ENCODE measurements at places on chromosomes 16 and 17.

DNA sequence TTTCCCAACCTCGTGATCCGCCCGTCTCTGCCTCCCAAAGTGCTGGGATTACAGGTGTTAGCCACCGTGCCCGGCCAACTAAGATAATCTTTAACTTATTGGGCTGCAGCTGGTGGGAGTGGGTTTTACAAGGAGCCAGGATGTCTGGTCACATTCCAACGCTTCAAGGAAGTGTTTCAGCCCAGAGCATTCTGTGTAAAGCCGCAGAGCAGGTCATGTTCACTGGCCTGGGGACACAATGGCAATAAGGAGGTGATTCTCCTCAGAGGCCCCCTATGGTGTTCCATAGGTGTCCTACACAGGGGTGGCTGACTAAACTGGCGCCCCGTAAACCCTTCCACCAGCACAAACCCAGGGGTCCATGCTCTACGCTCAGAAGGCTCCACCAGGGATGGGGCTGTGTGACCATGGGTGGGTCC lies 1.2 kb downstream of the QPRT start:
- DNase-seq: no peak

DNA sequence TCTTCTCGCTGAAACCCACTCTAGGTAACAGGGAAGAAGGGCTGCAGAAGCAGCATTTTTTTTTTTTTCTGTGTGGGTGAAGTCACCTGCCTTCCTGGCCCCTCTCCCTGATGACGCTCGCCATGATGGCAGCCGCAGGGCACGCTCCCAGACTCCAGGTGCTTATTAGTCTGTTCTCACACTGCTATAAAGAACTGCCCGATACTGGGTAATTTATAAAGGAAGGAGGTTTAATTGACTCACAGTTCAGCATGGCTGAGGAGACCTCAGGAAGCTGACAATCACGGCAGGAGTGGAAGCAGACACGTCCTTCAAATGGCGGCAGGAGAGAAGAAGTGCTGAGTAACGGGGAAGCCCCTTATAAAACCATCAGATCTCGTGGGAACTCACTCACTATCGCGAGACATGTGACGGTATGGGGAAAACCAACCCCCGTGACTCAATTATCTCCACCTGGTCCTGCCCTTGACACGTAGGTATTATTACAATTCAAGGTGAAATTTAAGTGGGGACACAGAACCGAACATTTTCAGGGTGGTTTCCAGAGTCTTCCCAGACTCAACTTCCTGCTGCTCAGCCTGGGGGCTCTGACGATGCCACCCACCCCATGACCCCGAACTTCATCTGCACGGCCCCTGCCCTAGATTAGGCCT lies 34.9 kb upstream of the NLRP1 start:
- no peak for DNase-seq

- no peak for DNase-seq
Observed at GRCh38 chr16:47977802-47978201, 178.0 kb downstream of the ABCC12 start.

GRCh38 chr16:17069681-17070080 lies 401.1 kb downstream of the XYLT1 start:
- DNase-seq: no peak

DNA sequence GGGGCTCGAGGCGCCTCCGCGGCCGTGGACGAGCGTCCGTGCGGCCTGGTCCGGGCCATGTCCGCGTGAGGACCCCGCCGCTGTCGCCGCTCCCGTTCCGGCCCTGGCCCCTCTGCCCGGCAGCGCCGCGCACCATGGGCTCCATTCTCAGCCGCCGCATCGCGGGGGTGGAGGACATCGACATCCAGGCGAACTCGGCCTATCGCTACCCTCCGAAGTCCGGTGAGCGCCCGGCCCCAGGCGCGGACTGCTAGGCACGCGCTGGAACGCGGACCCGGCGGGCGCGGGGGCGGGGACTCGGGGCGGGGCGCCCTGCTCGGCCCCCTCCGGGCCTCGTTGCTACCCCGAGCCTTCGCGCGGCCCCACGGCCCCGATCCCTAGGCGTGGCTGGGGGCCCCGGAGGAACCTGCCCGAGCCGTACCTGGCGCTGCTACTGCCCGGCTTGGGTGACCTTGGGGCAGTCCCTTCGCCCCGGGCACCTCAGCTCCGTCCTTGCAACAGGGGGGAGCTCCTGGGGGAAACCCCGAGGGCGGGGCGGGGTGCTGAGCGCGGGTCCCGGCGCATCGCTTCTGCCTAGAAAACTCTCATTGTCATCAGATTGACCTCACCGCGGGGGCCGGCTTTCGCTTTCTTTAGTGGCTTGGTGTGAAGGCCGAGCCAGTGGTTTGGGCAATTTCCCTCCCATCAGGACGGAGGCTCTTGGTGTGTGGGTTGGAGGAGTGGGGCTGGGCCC lies 367 bp downstream of the MGRN1 start:
- no peak for DNase-seq

DNA sequence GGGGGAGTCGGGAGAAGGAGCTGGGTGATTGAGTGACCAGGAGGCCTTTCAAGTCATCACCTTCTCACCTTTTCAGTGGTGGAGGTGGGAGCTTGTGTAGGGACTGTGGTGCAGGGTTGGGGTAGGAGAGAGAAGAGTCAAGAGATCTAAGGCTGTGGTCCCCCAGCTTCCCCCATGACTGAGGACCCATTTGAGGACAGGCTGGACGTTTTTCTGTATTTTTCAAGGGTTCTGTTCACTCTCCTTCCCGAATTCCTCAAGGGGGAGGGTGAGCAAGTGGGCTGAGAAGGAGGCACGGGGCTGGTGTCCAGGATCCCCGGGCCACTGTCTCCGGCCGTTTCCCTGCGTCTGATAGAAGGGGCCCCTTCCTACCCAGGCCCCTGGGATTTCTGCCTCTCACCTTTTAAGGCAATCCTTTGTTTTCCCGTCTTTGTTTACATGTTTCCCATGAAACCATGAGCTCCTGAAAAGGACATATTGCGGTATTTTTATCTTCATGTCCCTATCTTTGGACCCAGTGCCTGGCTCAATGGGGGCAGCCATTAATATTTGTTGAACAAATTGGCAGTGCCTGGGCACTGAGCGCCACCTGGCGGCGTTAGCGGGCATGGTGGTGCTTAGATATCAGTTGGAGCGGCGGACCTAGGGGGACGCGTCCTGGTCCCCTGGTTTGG lies 9.2 kb upstream of the CD300A start:
- peak; percentile 20 for DNase-seq

- no peak for DNase-seq
Observed at GRCh38 chr17:77601054-77601979, 357.2 kb upstream of the TNRC6C start.

DNA sequence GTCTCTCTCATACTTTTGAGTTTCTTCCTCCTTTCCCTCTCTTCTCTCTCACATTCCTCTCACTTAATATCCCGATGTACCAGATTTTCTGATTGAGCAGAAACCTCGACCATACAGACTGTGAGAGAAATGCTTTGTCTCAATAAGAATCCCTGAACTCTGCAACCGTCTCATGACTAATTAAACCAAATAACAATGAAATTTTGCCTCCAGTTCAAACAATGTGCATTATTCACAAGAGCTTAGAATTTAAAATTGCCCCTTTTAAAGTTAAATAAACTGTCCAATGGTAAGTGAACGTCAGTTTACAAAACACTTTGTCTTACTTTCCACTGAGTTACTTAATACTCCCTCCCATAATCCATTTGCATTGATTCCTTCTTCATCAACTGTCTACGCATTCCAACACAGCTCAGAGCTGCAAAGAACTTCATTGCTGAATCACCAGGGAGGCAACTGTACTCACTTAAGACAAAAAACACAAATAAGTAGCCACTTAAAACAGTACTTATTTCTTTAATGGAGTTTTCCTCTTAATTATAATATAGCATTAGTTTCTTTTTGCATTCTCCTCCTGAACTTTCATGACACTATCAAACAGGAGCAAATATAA lies 4.9 kb downstream of the CDH11 start:
- no peak for DNase-seq

DNA sequence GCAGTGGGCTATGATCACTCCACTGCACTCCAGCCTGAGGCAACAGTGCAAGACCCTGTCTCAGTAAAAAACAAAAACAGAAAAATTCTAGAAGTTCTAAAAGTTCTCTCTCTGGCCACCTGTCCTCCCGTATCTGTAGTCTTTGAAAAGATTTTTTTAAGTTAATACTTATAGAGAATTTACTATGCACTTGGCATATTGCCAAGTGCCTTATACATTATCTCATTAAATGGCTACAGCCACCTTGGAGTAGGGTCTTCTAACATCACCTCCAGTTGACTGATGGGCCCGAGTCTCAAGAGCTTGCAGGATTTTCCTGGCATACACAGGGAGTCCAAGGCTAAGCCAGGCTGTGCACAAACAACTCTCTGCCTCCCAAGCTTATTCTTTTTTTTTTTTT lies 44.7 kb downstream of the TMEM186 start:
- no peak for DNase-seq

DNA sequence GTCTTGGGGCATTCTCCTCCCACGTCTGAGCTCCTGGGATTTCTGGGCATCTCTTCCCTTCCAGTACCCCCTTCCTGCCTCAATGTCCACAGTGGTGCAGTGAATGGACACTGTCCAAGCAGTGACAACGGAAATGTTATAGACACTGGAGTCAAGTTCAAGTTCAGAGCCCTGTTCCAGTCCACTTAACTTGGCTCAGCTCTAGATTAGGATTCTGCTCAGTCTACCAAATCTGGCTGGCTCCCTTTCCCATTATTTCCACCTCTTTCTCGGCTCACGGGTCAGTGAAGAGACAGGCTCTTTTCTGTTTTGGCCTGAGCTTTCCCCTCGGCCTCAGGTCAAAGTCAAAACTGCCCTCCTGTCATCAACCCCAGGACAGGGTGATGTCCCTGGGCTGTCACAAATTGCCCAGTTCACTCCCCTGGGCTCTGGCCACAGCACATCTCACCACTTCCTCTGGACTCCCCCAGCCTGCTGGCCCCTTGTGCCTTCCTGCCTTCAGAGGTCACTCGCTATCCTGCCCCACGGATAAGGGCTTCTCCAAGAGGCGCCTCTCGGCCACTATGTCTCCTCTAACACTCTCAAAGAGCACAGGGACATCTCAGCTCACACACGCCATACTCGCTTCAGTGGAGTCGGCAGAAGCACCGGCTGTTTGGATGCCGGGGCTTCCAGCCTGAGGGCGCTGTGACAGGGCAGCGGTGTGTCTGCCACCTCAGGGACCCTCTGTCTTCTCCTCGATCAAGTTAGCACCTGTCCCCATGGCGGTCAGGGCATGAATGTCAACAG lies 17.7 kb upstream of the MRPL38 start:
- no peak for DNase-seq

- no peak for DNase-seq
Observed at GRCh38 chr17:37766971-37767370, 22.1 kb upstream of the HNF1B start.

- DNase-seq: no peak
Observed at GRCh38 chr17:63754046-63754445, 12.4 kb upstream of the STRADA start.

- no peak for DNase-seq
Observed at GRCh38 chr17:68514831-68515635, 2.8 kb downstream of the PRKAR1A start.

DNA sequence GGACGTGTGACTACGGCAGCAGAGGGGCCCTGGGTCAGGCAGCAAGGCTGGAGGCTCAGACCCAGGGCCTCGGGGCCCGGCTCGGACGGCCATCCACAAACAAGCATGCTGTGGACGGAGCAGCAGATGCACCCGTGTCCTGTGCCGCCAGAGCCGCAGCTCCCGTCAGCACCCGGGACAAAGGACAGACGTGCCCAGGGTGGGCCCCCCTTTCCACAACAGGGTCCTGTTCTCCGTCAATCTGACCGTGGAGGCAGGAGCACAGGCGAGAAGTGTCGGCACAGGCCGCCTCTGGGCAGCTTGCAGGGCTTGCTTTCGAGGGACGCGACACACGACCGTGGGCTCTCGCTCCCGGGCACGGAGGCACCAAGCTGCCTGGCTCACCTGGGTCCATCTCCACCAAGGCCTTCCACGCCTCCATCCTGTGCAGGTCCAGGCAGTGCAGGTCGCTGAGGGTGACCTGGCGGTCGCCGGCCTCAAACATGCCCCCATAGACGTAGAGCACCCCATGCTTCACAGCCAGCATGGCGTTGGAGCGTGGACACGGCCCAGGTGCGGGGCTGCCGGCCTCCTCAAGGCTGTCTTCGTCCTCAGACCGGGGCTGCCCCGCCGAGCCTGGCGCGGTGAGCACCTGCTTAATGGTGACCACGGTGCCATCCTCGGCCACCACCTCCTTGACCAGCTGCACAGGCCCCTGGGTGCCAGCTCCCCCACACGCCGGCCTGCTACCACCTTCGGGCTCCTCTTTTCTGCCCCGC lies 56.7 kb downstream of the KLHDC4 start:
- no peak for DNase-seq

GRCh38 chr17:75410141-75410540 lies 4.7 kb upstream of the GRB2 start:
- DNase-seq: no peak

DNA sequence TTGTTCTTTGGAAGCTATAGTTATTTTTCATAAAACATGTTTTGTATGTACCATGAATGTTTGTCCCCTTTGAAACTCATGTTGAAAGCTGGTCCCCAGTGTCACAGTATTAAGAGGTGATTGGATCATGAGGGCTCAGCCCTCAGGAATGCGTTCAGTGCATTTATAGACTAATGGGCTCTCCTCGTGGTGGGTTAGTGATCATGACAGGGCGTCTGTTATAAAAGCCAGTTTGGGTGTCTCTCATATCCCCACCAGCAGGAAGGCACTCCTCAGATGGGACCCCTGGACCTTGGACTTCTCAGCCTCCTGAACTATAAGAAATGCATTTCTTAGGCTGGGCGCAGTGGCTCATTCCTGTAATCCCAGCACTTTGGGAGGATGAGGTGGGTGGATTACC lies 10.4 kb downstream of the BANP start:
- DNase-seq: no peak

DNA sequence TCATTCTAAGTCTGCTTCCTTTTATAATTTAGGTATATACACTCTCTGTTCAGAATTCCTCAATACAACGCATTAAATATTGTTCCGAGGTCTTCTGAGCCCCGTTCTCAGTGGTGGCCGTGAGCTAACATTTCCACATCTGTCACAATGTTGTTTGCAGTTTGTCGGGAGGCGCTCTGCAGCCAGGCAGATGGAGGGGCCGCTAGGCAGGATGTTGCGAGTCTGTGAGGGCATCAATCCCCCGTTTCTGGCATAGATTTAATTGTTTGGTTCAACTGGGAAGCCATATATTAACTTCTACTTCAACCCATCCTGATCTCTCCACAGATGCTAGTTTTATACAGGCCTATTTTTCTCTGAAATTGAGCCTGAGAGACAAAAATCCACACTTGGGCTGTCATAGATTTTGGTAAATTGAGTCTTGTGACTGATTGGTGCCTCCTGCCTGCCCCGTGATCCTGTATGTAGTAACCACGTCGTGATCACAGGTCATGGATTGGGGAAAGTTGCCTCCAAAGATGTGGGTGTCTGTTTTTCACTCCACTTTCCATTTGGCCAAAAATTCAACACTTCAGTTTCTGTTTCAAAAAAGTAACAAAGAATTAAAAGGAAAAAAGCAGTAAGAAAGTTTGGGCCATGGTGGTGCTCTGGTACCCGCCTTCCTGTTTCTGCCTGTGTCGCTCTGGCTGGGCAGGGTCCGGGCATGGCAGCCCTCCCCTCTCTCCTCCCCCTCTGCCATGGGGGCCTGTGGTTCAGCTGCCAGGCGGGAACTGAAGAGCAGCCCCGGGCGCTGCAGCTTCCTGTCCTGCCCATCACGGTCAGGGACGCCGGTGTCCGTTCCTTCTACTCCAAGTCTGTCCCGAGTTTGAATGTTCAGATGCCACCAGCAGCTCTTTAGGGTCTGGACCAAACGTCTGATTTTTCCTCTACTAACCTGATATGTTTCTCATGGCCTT lies 41.5 kb downstream of the RPTOR start:
- DNase-seq: no peak

- DNase-seq: no peak
Observed at GRCh38 chr17:17635126-17635525, 43.6 kb upstream of the PEMT start.
